ENCODE measurements at places on chromosomes 7 and 10.
A peak's percentile ranks its signal among the peaks of the same experiment; 100 is the strongest.

GRCh38 chr10:102682416-102682815 is 31.8 kb downstream of the ARL3 start:
- DNase-seq: no peak

DNA sequence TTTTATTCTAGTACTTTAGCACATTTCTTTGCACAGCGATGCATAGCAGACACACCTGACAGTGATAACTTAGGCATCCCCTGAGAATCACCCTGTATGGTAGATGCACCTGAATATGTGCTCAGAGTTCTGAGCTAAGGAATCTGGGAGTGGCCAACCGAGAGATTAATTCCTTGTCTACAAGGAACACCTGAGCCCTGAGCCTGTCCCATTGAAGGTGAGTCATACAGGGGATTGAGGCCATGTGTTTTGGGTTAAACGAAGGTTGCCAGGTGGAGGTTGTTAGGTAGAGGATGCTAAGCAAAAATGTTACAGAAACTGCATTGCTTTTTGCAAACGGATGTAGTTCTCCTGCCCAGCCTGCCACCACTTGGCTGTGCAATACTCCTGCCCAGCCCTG is 128.9 kb downstream of the AMPH start:
- no peak for DNase-seq

DNA sequence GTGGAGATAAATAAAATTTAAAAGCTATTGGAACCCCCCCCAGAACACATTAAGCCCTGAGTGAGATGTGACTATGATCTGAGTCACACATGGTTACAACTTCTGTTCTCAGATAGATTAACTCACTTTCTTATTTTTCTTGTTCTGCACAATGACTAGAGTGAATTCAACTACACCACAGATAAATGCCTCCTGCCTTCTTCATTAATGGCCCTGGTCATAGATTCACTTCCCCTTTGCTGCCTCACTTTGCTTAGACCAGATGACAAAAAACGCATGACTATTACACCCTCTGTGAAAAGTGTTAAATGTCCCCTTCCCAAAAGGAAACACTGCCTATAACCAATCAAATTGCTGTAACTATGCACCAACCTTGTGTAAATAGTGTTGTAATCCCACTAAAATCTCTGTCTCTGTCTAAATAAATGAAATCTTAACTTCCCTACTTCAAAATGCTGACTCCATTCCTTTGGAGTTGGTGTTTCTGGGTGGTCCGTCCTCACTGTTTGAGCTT is 49.4 kb downstream of the AKR1D1 start:
- DNase-seq: no peak

GRCh38 chr10:70232859-70233108 is 445 bp downstream of the PPA1 start:
- DNase-seq: peak; percentile 7

GRCh38 chr7:33680682-33681081 is 224.7 kb upstream of the BMPER start:
- DNase-seq: no peak
